RWPE2 (cell line): ENCODE measurements at places on chromosomes 2 and 18.

DNA sequence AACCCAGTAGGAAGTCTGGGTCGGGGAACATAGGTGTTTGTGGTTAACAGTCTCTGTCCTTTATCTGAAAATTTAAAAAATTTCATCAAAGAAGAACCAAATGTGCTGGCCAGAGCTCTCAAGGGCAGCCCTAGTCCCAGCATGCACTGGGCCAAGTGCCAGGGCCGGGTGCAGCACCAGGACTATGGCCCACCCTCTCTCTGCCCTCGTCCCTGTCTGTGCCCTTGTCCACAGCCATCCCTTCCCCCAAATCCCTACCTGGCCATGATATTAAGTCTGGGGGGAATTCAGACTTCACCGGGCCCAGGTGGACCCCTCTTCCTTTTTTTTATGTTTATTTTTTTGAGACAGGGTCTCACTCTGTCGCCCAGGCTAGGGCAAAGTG is 14.4 kb upstream of the ZFP36L2 start:
- DNase-seq: no peak
- H3K4me1 ChIP-seq: no peaks in the 10 kb centered on the region
- H3K27ac ChIP-seq: no peak overlapping the region
- no peaks in the 10 kb centered on the region for H3K36me3 ChIP-seq

DNA sequence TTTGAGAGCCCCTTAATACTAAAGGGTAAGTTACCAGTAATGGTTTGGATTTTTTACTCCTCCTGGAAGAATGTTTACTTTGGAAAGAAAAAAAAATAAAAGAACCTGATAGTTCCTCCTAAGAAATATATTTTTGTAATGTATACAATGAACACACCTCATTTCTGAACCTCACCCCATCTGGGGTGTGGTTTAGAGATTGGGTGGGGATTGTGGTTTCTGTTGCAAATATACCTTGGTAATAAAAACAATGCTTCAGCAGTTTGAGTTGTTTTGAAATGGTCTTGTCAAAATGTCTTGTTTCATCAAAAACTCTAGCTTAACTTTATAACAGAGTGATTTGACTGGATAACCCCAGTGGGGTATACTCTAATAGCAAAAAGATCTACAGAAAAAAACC is 448.9 kb upstream of the MEIS1 start:
- no peaks in the 10 kb centered on the region for H3K36me3 ChIP-seq
- H3K27ac ChIP-seq: no peak overlapping the region
- no peak overlapping the region for H3K4me3 ChIP-seq

- no peak for DNase-seq
- no peaks in the 10 kb centered on the region for H3K27me3 ChIP-seq
- no peak overlapping the region for H3K4me3 ChIP-seq
- H3K4me1 ChIP-seq: no peaks in the 10 kb centered on the region
- peak overlapping the region; percentile 9 for H3K27ac ChIP-seq
- no peaks in the 10 kb centered on the region for H3K36me3 ChIP-seq
Measured at GRCh38 chr18:9753846-9754245, 45.7 kb downstream of the RAB31 start.

GRCh38 chr2:767944-768343 is 90.7 kb upstream of the TMEM18 start:
- no peak overlapping the region for H3K4me3 ChIP-seq
- no peak for DNase-seq
- no peaks in the 10 kb centered on the region for H3K27me3 ChIP-seq

DNA sequence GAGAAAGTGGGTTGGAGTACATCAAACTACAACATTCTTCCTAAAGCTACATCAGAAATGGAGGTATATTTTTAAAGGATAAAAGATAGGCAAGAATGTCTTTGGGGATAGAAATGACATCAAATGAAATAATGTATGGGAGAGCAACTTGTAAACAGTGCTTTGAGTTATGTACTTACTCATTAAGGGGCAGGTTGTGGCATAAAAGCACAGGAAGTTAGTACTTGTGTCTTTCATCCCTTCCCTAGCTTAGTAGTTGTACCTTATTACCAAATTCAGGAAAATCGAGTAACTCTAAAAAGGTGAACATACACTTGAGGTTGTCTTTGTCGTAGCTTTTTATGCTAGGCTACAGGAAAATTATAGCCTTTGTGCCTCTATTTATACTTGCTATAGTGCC is 28.9 kb downstream of the PPP1CB start:
- no peak overlapping the region for H3K27ac ChIP-seq
- H3K4me3 ChIP-seq: no peak overlapping the region
- H3K4me1 ChIP-seq: no peaks in the 10 kb centered on the region
- H3K36me3 ChIP-seq: peaks cover 93% of the 10 kb centered on the region
- H3K27me3 ChIP-seq: no peaks in the 10 kb centered on the region
